T-helper 17 cell (primary cell): ENCODE measurements at places on chromosomes 5 and 9. TPM values are rescaled to one million over a fixed set of nuclear protein-coding genes. Genes with fewer than 3 reads are reported as not detected.

DNA sequence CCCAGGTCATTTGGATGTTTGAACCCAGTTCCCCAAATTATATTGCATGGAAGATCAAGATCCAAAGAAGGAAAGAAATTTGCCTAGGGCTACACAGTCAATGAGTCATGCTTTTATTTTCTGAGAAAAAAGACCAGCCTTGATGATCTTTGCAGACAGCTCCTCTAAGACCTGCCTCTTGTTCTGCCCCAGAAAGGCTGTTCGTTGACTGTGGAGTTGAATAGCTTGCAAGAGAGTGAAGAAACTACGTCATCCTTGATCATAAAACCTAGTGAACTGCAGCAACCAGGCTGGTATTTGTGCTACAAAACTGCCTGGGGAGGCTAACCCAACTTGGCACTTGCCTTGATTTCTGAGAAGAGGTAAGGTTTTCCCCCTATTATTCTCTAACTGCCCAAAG is 263.9 kb downstream of the PAPPA start:
- no peak for DNase-seq
- H3K4me3 ChIP-seq = no peak overlapping the region

GRCh38 chr5:61020415-61020814 is 75.4 kb downstream of the NDUFAF2 start:
- DNase-seq = no peak
- H3K36me3 ChIP-seq = no peaks in the 10 kb centered on the region
- no peak overlapping the region for H3K4me3 ChIP-seq
- H3K27ac ChIP-seq = no peak overlapping the region

GRCh38 chr9:8876303-8876702 is 1076.7 kb upstream of the DMAC1 start:
- no peak overlapping the region for H3K27ac ChIP-seq
- peaks cover 9% of the 10 kb centered on the region for H3K27me3 ChIP-seq
- no peak overlapping the region for H3K4me3 ChIP-seq
- no peak for DNase-seq

- H3K36me3 ChIP-seq = no peaks in the 10 kb centered on the region
- no peaks in the 10 kb centered on the region for H3K27me3 ChIP-seq
- no peak for DNase-seq
- H3K27ac ChIP-seq = no peak overlapping the region
- H3K4me3 ChIP-seq = no peak overlapping the region
These were observed 75.4 kb downstream of the STK32A start for GRCh38 chr5:147310059-147310704.

GRCh38 chr9:5111696-5112095 is 73.7 kb downstream of the INSL6 start:
- H3K36me3 ChIP-seq = peaks cover 3% of the 10 kb centered on the region
- H3K4me3 ChIP-seq = no peak overlapping the region
- no peak overlapping the region for H3K27ac ChIP-seq
- H3K4me1 ChIP-seq = no peaks in the 10 kb centered on the region

Gene PCDHGA7
- total RNA-seq = 0.25 TPM

GRCh38 chr5:154221371-154221896 is 30.9 kb downstream of the GALNT10 start:
- DNase-seq = peak; percentile 36
- peaks cover 48% of the 10 kb centered on the region for H3K4me1 ChIP-seq
- H3K4me3 ChIP-seq = peak overlapping the region; percentile 28
- H3K27ac ChIP-seq = peak overlapping the region; percentile 95
- H3K36me3 ChIP-seq = peaks cover 5% of the 10 kb centered on the region

GRCh38 chr9:131289301-131290035 is at the start of gene PLPP7:
TSS of gene PLPP7 (plus strand) at chr9:131289723. CDS start at chr9:131289998, 275 bp downstream.
- no peak within 1 kb of the TSS for H3K27ac ChIP-seq
- peaks cover 4% of the 10 kb centered on the region for H3K4me1 ChIP-seq
- H3K36me3 ChIP-seq = no peaks in the 10 kb centered on the region
- H3K4me3 ChIP-seq = no peak within 1 kb of the TSS
- H3K27me3 ChIP-seq = no peaks in the 10 kb centered on the region
- no peak for DNase-seq

Gene PCDHA8
- not detected for total RNA-seq

DNA sequence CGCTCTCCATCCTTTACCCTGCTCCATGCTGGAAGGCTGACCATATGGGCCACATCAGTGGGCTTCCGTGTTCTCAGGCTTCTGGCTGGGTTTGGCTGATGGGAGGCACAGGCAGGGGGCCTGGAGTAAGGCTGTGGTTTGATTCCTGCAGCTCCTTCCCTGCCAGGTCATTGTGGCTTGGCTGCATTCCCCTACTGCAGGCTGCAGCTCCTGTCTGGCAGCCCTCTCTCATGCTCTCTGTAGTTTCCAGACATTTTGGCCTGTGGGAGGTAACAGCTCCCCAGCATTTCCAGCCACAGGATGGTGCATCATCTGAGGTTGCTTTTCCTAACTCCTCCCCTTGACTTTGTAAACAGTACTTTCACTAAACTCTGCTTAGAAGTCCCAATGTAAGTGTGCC is 102.0 kb upstream of the PTPN3 start:
- H3K27ac ChIP-seq = no peak overlapping the region
- H3K27me3 ChIP-seq = peaks cover 19% of the 10 kb centered on the region
- DNase-seq = no peak
- no peak overlapping the region for H3K4me3 ChIP-seq
- no peaks in the 10 kb centered on the region for H3K4me1 ChIP-seq

Gene IFNA4
- total RNA-seq = not detected

GRCh38 chr5:36304095-36304805 is 2.5 kb upstream of the RANBP3L start:
- no peak overlapping the region for H3K4me3 ChIP-seq
- peaks cover 10% of the 10 kb centered on the region for H3K4me1 ChIP-seq
- H3K27ac ChIP-seq = no peak overlapping the region
- no peak for DNase-seq
- peaks cover 24% of the 10 kb centered on the region for H3K27me3 ChIP-seq

Gene FABP6
- not detected for total RNA-seq

DNA sequence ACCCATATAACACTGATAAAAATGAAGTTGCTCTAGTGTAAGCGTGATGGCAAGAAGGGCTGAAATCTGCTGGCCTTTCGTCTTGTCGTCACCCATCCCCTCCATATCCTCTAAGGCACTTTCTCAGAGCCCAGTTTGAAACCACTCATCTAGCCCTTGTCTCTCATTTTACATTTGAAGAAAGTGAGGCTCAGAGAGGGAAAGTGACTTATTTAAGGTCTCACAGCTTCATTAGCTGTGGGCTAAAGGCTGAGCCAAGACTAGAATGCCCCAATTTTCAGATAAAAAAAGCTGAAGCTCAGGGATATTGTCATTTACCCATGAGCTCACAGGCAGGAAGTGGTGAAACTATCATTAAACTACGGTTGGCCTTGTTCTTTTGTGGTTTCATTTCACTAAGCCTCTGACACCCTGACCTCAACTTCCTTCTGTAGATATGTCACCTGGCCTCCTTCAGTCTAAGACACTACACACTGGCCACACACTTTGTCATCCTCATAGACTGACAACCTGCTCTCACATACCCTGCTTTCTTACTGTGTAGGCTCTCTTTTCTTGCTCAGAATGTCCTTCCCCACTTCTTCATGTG is 176.7 kb upstream of the DMAC1 start:
- DNase-seq = no peak
- H3K36me3 ChIP-seq = no peaks in the 10 kb centered on the region
- peaks cover 45% of the 10 kb centered on the region for H3K4me1 ChIP-seq
- H3K27me3 ChIP-seq = no peaks in the 10 kb centered on the region
- peak overlapping the region; percentile 92 for H3K27ac ChIP-seq

DNA sequence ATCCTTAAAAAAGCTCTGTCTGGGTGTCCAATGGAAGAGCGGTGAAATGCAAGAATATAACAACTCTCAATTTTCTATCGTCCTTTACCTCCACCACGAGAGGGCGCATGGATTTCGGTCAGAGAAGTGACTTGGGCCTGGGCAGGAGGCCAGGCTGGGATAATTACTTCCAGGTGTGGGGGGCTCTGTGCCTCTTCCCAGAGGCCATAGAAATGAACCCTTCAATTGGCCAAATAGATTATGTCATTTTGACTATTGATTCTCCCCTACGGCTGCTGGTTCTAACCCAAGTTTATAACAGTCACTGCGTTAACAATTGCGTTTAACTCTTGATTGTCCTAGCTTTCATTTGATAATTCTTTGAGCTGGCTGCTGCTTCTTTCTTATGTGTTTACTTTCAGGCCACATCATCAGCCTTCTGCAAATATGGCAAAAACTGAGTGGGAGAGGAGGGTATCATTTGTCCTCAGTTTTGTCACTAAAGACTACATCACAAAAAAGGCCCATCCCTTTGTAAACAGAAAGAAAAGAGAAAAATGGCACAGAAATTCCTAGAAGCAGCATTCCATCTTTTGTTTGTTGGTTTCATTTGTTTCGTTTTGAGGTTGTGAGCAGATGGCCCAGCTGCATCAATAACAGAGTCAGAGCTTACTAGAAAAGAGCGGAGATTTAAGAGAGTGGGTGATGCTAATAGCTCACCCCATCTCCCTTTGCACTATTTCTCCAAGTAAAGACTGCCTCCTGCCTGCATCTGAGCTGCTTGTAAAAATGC is 45.4 kb upstream of the ZFR start:
- no peaks in the 10 kb centered on the region for H3K36me3 ChIP-seq
- H3K4me1 ChIP-seq = peaks cover 3% of the 10 kb centered on the region
- DNase-seq = peak; percentile 51
- peak overlapping the region; percentile 1 for H3K27ac ChIP-seq
- H3K27me3 ChIP-seq = peaks cover 4% of the 10 kb centered on the region
- H3K4me3 ChIP-seq = no peak overlapping the region

Gene DAB2IP
- not detected for total RNA-seq

DNA sequence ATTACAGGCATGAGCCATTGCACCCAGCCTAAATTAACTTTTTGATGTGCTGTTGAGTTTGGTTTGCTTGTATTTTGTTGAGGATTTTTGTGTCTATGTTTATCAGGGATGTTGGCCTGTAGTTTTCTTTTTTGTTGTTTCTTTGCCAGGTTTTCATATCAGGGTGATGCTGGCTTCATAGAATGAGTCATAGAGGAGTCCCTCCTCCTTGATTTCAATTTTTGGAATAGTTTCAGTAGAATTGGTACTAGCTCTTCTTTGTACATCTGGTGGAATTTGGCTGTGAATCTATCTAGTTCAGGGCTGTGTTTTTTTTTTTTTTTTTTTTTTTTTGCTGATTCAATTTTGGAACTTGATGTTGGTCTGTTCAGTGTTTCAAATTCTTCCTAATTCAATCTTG is 1164.3 kb upstream of the DMAC1 start:
- DNase-seq = no peak
- no peaks in the 10 kb centered on the region for H3K36me3 ChIP-seq
- H3K4me3 ChIP-seq = no peak overlapping the region
- no peaks in the 10 kb centered on the region for H3K27me3 ChIP-seq
- no peak overlapping the region for H3K27ac ChIP-seq
- no peaks in the 10 kb centered on the region for H3K4me1 ChIP-seq

DNA sequence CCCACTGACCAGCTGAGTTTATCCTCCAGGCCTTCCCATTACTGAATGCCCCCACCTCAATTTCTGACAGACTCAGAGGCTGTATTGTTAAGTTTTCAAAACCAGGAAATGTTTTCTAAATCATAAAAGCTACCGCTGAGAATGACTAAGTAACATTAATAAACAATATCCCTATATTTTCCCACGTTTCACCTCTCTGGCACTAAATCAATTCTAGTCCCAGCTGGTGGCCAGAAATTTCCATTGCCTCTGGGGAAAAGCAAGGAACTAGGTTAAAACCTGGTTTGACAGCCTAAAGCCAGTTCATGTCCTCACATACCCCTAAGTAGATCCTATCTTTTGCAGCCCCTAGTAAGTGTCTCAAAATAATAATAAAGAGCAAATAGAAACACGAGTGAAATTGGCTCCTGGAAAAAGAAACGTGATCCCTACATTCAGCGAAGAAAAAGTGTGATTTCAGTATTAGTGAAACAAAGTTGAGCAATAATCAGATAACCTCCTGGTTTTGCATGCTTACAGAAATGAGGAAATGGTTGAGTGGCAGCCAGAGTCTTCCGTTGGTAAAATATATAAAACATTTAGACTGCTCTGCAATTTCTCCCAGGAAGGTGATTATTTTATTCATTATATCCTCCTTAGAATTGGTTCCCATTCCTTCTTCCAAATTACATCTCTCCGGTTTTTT is 110.9 kb downstream of the ESM1 start:
- peaks cover 2% of the 10 kb centered on the region for H3K36me3 ChIP-seq
- no peak overlapping the region for H3K27ac ChIP-seq
- H3K4me3 ChIP-seq = no peak overlapping the region
- peaks cover 72% of the 10 kb centered on the region for H3K27me3 ChIP-seq
- peaks cover 6% of the 10 kb centered on the region for H3K4me1 ChIP-seq

DNA sequence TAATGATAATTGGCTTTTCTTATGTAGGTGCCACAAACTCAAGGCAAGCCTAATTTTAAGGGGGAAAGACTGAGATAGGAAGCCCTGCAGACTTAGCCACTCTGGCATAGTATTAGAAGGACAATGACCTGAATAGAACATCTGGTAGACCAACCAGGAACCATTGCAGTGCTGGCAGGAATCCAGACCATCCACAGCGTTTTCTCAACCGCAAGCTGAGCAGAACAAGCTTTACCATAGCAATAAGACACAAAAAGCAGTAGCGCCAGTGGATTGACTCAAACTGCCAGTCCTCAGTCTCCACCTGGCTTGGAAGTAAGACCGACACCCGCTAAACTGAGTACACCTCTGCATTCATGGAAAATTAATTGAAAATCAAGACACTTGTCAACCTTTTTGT is 141.3 kb upstream of the LPAR1 start:
- H3K4me1 ChIP-seq = no peaks in the 10 kb centered on the region
- no peak for DNase-seq
- no peak overlapping the region for H3K27ac ChIP-seq

- no peaks in the 10 kb centered on the region for H3K27me3 ChIP-seq
- no peaks in the 10 kb centered on the region for H3K36me3 ChIP-seq
- no peak for DNase-seq
- no peak overlapping the region for H3K4me3 ChIP-seq
- no peak overlapping the region for H3K27ac ChIP-seq
- H3K4me1 ChIP-seq = peaks cover 17% of the 10 kb centered on the region
These were observed 19.0 kb downstream of the HNRNPK start for GRCh38 chr9:83960991-83961390.

DNA sequence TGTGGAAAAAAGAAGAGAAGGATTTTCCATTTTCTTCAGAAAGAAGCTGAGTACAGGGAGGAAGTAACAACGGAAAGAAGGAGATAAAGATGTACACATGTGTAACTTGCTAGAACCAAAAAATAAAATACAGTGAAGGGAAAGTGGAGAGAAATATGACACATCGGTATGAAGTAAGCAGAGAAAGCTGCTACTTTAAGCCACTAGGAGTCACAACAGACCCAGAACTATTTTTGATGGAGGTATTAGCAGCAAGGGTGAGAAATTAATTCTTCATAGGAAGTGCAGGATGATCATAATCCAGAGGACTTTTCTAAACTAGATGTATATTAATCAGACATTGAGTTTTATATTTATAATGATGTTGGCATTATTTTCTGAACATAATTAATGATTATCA is 88.5 kb downstream of the FAM174A start:
- H3K4me1 ChIP-seq = peaks cover 7% of the 10 kb centered on the region
- H3K36me3 ChIP-seq = no peaks in the 10 kb centered on the region
- DNase-seq = no peak
- peaks cover 9% of the 10 kb centered on the region for H3K27me3 ChIP-seq
- H3K4me3 ChIP-seq = no peak overlapping the region
